NCI-H1105 treated with DMSO at 0.1 percent for 48 hours (cell line): ENCODE measurements at places on chromosomes 12 and 14.

DNA sequence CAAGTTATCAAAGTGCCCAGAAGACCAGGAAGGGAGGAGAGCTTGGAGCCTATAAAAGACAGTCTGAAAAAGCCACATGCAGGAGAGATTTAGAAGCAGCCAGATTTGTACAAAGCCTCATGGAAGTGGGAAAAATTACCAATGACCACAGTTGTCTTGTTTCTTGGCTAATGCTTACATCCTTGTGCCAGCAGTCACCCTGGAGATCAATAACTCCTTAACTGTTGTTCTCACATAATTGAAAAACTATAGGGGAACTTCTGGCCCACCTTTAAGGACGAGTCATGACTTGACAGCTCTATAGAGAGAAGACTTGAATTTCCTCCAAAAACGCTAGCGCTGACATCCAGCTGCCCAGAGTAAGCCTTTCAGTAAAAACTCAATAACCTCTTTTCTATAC lies 313.1 kb downstream of the GALC start:
- DNase-seq: peak; percentile 26

GRCh38 chr12:56930241-56930640 lies 4.0 kb downstream of the SDR9C7 start:
- DNase-seq: no peak

GRCh38 chr14:61197416-61197815 lies 83.7 kb downstream of the TMEM30B start:
- peak; percentile 16 for DNase-seq

GRCh38 chr12:67716817-67717216 lies 68.3 kb downstream of the DYRK2 start:
- no peak for DNase-seq

GRCh38 chr14:28773176-28773575 lies 6.6 kb downstream of the FOXG1 start:
- no peak for DNase-seq

DNA sequence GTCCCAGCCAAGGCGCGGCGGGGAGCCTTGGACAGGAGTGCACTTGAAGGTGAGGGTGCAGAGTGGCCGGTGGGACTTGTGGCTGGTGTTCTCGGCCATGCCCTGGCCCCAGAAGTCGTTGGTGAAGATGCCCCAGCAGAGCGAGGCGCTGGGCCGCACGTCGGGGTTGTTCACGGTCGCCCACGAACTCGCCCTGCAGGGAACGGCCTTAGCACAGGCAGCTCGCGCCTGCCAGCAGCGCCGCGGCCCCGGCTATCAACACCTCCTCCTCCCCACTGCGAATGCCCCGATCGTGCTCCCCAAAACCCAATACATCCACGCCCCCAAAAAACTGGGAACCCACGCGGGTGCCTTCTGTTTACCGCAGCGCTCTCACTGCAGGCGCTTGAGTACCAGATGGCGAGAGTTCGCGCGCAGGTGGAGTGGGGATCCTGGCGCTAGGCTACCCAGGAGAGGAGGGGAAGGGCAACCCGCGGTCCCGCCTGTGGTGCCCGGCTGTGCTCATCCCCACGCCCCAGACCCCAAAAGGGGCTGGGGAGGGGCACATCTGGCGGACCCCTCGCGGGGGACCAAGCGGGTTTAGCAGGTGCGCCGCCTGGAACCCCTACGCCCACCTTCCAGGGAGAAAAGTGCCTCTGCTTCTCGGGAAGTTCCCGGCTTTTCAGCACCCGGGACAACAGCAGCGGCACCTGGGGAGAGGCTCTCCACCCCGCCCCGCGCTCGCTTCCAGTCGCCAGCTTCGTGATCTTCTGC lies 386.3 kb upstream of the TMTC1 start:
- DNase-seq: no peak

DNA sequence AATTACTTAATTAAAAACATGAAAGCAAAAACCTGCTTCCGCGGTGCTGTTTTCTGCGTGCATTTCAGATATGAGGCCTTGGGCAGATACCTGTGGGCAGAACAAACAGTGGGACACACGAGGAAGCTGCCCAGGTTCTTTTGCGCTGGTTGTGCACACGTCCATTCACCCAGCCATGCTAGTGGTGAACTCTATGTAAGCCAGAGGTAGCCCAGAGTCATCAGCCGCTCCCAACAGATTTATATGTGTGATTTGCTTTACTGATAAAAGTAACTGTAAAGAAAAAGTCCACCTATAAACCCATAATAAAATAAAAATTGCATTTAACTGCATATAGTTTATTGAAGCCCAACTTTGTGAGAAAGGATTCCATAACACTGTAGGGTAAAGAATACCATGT lies 47.1 kb upstream of the TMEM260 start:
- no peak for DNase-seq

DNA sequence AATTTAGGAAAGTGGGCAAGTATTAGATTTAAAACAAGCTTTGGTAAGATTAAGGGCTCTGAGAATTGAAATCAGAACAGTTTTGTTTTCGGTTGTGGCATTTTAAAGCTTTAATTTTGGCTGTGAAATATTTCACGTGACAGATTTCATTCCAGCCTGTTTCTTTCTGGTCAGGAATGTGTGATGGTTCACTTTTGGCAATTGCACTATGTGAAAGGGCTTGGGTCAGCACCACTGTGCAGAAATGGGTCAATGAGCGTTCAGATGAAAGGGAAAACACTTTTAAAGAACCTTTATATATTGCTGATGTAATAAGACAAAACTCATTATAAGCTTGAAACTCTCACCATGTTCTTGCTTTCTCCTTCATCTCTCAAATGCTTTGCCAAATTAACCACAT lies 17.1 kb downstream of the NUBPL start:
- DNase-seq: no peak

GRCh38 chr12:8779862-8780261 lies 42.6 kb upstream of the A2ML1 start:
- DNase-seq: no peak

DNA sequence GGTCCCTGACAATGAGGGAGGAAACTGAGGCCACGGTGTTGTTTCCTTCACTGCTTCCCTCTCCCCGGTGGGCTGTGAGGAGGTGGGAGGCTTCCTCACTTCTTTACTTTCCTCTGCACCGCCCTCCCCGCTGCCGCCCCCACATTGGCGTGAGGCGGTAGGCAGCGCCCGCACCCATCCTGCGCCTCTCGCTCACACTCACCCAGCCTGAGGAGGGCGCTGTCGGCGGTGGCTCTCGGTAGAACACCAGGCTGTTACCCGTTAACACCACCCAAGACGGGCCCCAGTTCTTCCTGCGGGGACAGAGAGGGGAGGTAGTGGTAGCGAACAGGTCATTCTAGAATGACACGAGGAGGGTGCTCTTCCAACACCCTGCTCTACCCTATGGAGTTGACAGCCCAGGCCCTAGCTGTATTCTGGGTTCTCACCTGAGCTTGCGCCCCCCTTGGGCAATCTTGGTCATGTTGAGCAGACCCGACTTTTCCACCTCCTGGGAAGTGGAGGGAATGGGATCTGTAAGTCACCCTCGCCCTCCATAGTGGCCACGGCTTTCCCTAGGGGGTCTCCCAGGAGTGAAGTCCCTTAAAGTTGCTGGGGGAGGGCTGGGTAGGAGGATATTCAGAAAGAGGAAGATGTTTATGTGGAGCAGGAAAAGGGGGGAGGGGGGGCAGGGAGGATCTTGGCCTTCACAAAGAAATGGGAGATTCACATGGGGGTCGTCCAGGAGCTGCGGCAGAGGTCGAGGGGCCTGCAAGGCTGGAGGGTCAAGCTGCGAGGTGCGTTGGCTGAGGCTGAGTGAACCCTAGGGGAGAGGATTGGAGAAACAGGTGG lies 3.3 kb downstream of the ARHGAP9 start:
- DNase-seq: no peak

DNA sequence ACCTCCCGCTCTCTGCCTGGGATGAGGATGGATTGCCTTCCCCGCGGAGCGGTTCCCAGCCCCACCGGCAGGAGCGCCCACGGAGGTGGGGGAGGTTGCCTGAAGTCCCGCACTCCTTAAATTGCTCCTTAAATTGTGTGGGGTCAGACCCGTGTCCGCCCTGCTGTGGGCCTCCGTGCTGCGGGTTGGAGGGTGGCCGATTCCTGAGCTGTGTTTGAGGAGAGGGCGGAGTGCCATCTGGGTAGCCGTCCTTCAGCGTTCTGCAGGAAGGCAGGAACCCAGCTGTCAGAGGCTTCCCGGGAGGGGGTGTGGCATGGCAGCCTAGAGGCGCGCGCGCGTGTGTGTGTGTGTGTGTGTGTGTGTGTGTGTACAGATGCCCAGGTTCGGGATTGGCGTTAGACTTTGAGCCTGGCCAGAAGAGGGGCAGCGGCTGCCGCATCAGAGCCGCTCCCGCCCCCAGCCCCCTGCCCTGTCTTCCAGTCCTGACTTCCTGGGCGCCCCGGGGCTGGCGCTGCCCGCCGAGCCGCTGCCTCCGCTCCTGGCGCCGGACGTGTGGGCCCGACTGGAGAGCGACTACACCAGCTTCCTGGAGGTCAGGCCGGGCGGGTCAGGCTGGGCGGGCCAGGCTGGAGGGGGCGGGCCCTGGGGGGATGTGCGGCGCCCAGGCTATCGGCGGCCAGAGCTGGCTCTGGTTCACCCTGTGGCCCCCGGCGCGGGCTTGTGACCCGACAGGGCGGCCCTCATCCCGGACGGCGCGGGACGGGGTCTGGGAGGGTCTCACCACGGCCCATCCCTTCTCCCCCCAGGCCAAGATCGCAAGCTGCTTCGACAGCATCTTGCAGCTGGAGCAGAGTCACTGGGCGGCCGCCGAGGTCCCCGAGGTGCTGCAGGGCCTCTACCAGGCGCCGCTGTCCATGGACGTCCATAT lies 9.2 kb downstream of the EXOC3L4 start:
- peak; percentile 70 for DNase-seq

- peak; percentile 56 for DNase-seq
Observed at GRCh38 chr14:100383727-100384158, 60.6 kb downstream of the SLC25A47 start.

- DNase-seq: no peak
Observed at GRCh38 chr12:89856431-89856830, 147.8 kb upstream of the ATP2B1 start.

DNA sequence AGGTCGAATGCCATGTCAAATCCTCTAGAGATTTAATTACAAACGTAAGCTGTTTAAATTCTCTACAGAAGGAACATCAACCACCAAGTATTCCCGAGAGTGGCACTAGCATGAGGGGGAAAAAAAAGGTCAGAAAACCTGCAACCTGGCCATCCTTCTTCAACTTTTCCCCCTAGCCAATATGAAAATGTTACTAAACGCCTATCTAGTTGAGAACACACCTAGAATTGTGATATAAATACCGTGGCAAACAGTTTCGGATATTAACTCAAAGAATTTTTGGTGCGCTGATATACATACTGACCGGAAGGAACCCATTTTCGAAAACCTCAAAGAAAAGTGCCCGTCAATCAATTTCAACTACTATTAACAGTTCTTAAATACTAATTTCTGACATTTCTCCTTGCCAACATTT lies 1.8 kb downstream of the HNRNPC start:
- no peak for DNase-seq

DNA sequence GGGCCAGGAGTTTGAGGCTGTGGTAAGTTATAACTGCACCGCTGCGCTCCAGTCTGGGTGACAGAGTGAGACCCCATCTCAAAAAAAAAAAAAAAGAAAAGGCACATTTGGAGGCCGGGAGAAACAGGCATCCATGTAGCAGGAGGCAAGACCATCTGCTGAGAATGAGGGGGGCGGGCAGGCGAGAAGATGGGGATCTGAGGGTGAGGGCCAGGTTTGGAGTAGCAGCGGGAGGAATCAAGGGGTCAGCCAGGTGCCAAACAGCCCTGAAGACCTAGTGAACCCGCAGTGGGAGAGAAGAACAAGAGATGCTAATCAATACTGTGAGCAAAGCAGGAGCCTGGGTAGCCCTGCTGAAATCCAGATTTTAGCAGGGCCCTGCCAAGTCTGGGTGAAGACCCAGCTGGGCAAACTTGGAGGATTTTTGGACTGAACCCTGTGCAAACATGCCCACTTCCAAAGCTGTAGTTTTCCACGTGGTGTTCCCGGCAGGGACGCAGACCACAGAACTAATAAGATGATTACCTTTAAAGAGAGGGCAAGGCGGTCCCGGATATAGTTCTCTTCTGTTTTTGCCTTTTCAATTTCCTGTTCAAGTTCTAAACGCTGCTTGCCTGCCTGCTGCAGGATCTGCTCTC lies 61.0 kb downstream of the NIN start:
- no peak for DNase-seq

GRCh38 chr12:108757856-108758255 lies 26.5 kb upstream of the CORO1C start:
- DNase-seq: peak; percentile 83

GRCh38 chr14:80798878-80799277 lies 142.7 kb downstream of the CEP128 start:
- no peak for DNase-seq

DNA sequence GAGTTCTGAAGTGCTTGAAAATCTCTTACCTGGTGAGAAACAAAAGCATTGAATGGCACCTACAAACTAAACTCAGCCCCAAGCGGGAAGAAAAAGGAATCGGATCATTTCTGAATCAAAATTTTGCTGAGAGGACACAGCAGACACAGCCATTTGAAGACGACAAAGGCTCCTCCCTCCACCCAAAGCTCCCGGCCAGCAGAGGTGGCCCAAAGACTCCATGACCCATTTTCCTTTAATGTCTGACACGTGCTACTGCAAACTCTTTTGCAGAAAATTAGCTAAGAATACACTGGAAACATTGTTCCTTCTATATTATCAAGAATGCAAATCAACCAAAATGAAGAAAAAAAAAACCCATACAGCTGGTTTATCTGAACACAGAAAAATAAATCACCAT lies 85.9 kb upstream of the FOXN3 start:
- DNase-seq: no peak

- peak; percentile 75 for DNase-seq
Observed at GRCh38 chr12:122097927-122098756, 19.6 kb downstream of the MLXIP start.

DNA sequence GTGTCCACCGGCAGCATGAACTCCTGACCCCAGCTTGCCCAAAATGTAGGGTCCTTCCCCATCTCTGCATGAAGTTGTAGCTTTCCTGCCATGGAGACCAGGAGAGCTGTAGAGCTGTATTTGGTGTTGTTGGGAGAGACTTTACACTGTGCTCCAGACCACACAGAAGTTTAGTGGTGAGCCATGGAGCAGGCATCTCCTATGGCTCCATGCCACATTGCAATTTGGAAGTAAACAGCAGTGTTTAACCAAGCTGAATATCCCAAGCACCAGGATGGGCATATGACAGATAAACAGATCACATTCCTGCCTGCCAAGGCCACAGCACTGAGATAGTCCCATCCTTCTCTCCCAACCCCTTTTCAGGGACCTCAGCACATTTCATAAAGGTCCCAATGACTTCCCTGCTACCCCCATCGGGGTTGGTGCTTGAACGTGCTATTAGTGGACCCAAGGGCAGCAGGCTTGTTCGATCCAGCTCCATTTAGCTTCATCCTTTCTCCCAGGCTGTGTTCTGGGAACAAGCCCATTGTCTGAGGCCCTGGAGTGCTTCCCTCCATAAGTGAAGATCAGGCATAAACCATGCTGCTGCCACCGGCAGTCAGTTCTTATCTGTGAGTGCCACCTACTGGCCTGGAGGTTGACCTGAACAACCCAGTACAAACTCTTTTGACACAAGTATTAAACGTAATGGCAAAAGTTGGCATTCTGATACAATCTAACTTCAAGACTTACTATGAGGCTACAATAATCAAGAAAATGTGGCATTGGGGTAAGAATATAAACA lies 172.3 kb upstream of the ATXN7L3B start:
- peak; percentile 44 for DNase-seq

- DNase-seq: no peak
Observed at GRCh38 chr14:32087173-32087861, 10.2 kb downstream of the ARHGAP5 start.

- DNase-seq: no peak
Observed at GRCh38 chr12:101927999-101928398, 50.6 kb downstream of the DRAM1 start.

- no peak for DNase-seq
Observed at GRCh38 chr12:54294152-54294952, 6.5 kb downstream of the NFE2 start.

GRCh38 chr12:45987340-45987727 lies 3.0 kb downstream of the SCAF11 start:
- DNase-seq: no peak
